Progenitor cell of endocrine pancreas (in vitro differentiated cells): ENCODE measurements at places on chromosomes 6 and 20.

- no peak for DNase-seq
Observed at GRCh38 chr6:124400261-124400999, 561.8 kb upstream of the RNF217 start.

DNA sequence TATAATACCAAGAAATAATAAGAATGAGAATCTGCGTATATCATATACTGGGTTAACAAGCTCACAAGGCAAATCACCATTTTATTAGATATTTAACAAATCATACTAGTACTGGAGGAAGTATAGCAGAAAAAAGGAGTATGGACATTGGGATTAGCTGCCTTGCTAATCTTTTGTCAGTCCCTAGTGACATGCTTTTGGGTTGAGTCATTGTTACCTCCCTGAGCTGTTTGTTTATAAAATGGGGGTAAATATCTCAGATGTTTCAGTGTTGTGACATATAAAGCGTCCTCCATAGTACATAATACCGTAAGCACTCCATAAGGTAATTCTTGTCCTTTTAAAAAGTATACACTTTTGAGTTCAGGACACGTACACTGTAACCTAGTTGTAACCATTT lies 107.0 kb downstream of the ESR1 start:
- DNase-seq = no peak

GRCh38 chr20:8471465-8471864 lies 339.4 kb downstream of the PLCB1 start:
- DNase-seq = no peak

- no peak for DNase-seq
Observed at GRCh38 chr20:59781226-59781625, 152.2 kb downstream of the SYCP2 start.

DNA sequence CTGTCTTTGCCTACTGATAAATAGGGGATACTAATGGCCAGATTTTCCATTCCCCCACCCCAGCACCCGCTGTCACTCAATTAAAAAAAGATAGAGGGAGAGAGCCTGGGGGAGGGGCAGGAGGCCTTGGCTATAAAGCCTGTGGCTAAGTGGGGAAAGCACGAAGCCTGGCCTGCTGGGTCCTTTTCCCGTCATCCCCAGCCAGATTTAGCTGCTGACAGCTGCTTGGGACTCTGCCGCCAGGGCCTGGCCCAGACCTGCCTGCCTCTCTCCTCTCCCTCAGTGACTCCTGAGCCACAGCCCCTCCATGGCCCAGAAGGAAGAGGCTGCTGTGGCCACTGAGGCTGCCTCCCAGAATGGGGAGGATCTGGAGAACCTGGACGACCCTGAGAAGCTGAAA lies at the start of gene APOBEC2:
TSS of gene APOBEC2 (plus strand) at position 162 of the 400 bp plus-strand sequence. CDS start at position 308, 146 bp downstream.
- DNase-seq = no peak

- DNase-seq = no peak
Observed at GRCh38 chr6:54102238-54102637, 9.0 kb upstream of the MLIP start.

- no peak for DNase-seq
Observed at GRCh38 chr6:28903686-28904085, 20.1 kb downstream of the TRIM27 start.

DNA sequence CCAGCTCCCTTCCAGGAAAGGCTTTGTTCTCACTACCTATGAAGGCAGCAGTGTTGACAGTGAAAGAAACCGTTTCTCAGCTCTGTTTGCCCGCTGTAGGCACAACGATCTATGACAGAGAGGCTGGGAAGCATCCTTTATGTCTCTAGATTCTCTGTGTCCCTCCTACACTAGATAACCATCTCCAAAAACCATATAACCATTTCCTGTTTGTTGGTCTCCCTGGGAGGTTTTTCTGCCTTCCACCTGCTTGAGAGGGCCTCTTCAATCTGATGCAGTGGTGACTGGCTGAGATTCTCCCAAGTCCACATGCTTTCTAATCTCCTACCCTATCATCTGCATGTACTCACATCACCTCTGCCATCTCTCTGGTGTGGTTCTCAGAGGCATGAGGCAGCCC lies 32.0 kb upstream of the TMEM217 start:
- no peak for DNase-seq

GRCh38 chr6:104472021-104472901 lies 387.5 kb downstream of the HACE1 start:
- DNase-seq = no peak

- DNase-seq = no peak
Observed at GRCh38 chr6:134247844-134248580, 69.9 kb downstream of the SGK1 start.

DNA sequence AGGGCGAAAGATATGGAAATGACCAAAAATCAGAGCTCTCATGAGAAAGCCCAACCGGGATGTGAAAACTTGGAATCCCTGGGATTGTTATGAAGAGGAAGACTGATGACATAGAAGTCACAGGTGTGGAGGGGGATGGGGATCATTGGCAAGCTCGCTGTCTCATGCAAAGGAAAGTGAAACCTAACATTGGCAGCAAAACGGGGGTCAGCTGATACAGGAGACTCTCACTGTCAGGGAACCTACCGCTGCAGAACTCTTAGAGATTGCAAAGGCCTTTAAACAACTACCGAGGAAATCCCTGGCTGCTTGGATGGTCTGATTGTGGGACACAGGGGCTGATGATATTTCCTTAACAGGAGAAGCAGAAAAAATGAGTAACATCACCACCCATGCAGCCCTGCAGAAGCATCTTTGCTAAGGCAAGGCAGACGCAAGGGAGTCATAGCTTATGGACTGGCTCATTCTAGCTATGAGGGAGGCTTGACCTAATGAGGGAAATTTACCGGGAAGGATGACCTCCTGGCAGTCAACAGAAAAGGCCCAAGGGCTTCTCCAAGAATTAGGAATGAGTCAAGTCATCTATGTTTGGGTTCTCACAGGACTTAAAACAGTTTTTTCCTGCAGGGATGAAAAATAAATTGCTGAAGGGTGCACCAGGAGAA lies 7.0 kb downstream of the MUC21 start:
- DNase-seq = no peak

GRCh38 chr6:23940466-23940865 lies 185.5 kb upstream of the NRSN1 start:
- DNase-seq = no peak

GRCh38 chr6:89834884-89835792 lies 5.5 kb downstream of the CASP8AP2 start:
- DNase-seq = no peak

DNA sequence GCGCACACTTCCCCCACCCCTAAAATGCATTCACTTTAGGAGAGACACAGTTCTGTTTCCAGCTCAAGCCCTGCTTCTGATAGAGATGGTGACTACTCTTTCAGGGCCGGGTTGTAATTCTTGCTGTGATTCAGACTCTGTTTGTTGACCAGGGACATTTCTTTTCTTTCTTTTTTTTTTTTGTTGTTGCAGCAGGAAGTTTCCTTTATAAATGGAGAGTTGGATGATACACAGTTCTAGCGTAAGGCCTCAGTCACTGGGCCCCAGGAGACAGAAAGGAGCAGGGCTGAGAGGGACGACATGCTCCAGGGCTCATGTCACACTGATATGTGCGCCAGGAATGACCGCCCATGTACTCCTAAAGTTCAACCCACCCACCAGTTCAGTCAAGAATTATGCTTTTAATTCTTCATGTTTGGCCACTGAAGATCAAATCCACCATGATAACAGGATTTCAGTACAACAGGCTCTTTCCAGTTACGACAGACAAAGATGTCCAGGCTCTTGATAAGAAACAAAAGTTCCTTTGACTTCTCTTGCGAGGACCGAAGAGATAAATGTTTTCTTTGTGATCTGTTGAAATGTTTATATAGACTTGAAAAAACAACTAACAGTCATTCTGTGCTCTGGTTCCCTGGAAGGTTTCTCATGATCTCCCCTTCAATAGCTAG lies 142.5 kb downstream of the CD164 start:
- no peak for DNase-seq

DNA sequence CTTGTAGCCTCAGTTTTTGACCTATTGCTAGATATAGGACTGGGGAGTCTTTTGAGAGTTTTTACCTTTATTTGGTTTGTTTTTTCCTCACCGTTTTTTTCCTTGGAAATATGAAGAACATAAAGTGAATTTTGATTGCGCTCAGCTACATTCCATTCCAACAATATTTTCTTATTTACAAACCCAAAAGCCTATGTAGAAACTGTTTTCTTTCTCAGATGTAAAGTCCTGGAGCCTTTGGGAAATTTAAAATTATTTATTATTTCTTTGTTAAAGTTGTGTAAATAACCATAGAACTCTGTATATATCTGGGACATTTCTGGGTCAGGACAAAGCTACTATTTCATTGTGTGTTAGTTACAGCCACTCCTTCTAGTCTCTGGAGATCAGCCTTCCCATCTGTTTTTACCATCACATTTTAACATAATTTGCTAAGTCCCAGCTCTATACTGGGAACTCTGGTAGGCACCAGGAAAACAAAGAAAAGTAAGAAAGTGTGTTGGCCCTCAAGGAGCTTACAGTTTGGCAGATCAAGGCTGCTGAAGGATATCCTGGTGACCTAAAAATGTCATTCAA lies 68.8 kb downstream of the JAG1 start:
- no peak for DNase-seq

GRCh38 chr20:21323640-21324039 lies 20.5 kb downstream of the XRN2 start:
- DNase-seq = no peak

DNA sequence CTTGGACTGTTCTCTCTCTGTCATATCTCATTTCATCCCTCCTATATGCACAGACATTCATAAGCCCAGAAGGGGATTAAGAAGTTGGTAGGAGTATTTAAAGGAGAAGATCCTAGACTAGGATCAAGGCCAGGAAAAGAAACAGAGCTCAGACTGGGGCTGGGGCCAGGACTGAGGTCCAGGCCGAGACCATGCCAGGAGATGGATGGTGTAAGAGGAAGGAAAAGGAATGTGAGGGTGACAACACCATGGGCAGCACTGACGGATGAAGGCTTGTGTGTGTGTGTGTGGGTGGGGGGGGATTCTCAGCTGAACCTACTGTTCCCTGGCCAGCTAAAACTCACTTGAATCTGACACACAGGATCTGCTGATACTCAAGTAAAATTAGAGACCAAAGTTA lies 182.1 kb downstream of the KIF6 start:
- DNase-seq = no peak

DNA sequence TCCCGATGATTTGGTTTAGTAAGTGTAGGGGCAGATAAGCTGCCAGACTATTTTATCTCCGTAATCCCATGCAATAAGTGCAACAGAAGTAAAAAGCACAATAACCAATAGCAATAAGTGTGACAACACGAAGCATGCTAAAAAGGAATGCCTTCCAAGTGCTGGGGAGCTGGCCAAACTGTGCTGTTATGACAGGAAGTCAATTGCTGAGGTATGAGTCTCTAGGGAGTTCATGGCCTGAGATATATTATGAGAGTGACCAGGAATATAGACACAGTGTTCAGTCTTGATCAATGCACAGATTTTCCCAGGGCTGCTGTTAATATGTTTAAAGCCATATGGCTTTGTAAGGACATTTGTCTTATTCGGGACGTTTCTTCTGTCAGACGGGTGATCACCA lies 10.5 kb upstream of the ANGPT4 start:
- DNase-seq = no peak

DNA sequence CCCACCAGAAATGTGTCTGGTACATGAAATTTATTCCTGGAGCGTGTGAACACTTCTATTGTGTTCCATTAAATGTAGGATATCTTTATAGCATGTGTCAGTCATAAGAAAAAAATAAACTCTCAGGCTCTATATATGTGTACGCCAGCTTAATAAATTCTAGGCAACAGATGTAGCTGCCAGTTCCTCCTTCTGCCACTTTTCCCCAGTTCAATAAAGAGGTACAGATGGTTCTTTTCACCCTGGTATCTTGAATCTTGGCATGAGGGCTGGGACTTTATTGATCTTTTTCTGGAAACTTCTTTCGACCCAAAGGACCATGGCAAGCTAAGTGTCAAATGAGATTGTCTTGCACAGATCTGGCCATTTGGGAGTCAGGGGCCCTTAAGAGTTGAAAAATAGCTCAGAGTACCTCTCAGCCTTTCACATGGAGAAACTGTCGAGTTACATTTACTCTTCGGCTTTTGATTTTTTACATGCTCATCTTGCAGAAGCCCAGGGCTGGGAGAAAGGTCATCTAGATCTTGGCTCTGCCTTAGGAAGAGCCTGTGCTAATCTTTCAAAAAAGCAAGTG lies 240.9 kb downstream of the DOK5 start:
- no peak for DNase-seq

DNA sequence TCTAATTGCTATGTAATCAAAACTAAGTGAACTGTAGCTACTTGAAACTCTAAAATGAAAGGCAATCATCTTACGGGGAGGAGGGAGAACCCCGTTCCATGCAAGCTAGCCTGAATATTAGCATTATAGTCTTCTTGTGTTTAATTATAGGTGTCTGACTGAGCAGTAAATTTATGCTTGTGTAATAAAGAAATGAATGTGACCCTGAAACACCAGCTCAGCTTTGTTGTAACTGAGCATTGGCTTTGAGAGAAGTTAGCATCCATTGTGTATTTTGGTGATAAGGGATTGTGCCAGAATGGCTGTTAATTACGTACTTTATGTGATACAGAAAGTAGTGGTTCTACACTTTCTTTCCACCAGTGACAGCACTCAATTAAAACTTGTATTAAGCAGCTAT lies 86.9 kb downstream of the QKI start:
- no peak for DNase-seq

DNA sequence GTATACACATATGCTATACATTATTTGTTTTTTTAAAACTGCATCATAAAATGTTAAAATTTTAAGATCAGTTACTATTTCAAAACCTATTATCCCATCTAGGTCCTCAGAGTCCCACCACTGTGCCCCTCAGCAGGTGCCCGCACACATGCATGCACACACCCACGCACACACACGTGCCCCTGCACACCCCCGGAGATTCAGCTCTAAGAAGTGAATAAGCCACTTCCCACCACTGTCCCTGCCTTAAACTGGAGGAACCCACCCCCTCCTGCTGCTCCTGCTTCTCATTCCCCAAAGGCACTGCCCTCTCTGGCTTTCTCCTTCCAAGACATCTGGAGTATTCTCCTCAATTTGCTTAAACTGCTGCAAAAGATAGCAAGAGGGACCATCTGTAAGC lies 5.4 kb upstream of the FAM210B start:
- DNase-seq = no peak
